ENCODE measurements at places on chromosomes 12 and 14.
A peak's percentile ranks its signal among the peaks of the same experiment; 100 is the strongest.

GRCh38 chr12:118190266-118190665 is 54.3 kb downstream of the PEBP1 start:
- peak; percentile 78 for DNase-seq

DNA sequence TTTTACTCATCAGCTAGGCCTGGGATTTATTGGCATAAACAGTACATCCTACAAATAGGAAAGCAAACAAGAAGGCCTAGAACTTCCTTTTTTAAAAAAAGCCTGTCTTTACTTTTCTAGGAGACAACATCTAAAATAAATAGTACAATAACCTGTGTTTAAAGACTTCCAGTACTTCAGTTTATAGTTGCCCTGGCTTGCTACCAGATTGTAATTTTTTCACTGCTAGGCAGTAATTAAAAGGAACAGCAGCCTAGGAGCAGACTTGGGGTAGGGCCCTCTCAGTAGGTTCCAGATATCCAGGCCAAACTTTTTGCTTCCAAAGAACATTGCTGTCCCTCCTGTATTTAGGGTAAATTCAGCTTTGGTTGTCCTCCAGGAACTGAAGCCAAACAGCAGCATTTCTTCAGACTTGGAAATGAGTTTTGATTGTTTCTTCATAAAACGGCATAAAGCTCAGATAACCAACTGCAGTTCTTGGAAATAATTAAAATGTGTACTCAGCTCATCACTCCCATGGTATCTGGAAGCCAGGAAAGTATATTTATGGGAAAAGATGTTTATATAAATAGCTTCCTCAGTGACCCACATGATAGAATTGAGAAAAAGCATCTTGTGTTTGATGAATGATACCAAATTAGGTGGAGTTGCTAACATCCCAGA is 61.7 kb downstream of the PPP1R36 start:
- DNase-seq: no peak

DNA sequence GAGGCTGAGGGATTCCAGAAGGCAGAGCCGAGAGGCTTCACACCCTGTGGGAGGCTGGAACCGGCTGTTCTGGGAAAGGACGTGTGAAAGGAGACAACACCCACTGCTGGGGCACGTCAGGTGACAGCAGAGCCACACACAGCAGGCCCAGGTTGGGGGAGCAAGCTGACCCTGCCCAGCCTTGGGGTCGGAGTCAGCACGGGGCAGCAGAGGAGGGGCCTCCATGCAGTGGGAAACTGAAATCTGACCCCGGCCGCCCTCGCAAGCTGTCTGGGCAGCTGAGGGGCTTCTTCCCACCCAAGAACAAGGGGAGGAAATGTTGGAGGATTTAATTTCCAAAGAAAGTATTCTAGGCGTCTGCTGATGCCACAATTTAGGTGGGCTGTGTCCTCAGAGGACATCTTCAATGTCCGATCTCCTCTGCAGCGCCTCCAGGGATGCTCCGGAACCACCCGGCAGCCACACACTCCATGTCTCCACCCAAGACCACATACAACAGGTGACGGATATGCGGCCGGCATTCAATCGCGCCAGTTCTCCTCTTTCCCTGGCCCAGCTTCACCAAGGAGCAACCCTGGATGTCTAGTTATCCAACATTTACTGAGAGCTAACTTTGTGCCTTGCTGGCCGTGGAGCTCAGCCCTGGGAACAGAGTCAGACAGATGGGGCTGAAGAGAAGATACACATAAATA is 30.7 kb downstream of the SNRNP35 start:
- DNase-seq: no peak

DNA sequence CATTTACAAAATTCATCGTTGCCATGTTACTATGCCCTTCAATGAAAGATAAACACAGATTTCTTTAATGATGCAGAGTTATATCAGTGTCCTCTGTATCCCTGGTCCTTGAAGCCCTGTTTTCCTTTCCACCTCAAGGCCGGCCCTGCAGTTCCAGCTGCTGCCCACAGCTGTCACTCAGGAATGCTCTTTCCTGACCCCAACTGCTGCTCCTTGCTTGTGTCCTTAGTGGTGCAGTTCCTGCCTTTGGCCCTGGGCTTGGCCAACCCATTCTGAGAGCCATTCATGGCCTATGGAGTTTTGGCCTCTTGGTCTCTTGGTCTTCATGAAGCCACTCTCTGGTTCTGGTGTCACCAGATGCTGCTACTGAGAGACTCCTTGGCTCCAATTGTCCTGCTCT is 93.1 kb downstream of the GAS2L3 start:
- DNase-seq: no peak

- DNase-seq: no peak
Measured at GRCh38 chr12:14514154-14514842, 53.4 kb downstream of the PLBD1 start.

GRCh38 chr12:13571035-13571434 is 374.5 kb downstream of the EMP1 start:
- DNase-seq: no peak

DNA sequence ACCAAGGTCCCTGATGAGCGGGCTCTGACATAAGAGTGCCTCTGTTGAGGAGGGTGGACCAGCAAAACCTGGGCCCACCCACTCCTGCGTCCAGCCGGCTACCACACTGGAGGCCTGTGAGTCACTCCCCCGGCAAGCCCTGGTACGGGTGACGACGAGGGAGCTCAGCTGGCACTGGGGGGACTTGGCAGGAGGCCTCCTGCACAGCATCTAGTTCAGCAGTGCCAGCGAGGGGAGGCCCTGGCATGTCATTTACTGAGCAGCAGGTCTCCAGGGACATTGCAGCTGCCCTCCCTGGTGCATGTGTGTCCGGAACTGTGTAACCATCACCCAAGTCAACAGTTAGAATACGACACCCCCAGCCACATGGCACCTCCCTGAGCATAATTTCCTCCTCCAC is 24.4 kb downstream of the CD9 start:
- DNase-seq: no peak

DNA sequence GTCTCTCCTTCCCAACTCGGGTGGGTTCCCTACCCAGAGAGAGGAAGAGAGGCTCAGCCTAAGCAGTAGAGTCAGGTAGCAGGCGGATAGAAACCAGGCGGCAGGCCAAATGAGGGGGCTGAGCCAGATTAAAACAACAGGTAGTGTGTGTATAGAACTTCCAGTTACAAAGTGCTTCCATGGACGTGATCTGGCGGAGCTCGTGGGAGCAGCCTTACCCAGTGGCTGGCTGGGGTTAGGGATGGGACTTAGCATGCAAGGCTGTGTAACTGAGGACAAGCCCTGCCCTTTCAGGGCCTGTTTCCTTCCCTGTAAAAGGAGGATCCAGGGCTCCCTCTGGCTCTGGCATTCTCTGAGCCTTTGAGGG is 8.3 kb downstream of the KRT80 start:
- no peak for DNase-seq

DNA sequence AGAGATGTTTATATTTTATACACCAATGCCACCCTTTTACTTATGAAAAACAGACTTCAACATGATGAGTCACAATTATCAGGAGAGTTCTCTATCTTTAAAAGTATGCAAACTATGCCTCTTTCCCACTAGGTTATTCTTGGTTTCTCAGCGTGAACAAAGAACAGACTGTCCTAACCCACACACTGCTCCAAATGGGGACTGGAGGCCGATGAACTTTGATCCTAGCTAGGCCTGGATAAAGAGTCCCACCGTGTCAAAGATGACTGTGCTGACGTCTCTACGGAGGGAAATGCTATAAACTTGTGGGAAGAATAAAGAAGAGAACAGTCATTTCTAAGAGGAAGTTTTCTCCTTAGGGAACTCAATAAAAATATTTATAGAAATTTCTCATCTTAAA is 160.1 kb downstream of the EPS8 start:
- peak; percentile 77 for DNase-seq

GRCh38 chr12:16324772-16325171 is 22.7 kb upstream of the MGST1 start:
- DNase-seq: no peak

GRCh38 chr14:39099748-39100147 is 3.3 kb downstream of the SEC23A start:
- DNase-seq: no peak

GRCh38 chr14:104399432-104400155 is 180.0 kb upstream of the C14orf180 start:
- DNase-seq: peak; percentile 58

DNA sequence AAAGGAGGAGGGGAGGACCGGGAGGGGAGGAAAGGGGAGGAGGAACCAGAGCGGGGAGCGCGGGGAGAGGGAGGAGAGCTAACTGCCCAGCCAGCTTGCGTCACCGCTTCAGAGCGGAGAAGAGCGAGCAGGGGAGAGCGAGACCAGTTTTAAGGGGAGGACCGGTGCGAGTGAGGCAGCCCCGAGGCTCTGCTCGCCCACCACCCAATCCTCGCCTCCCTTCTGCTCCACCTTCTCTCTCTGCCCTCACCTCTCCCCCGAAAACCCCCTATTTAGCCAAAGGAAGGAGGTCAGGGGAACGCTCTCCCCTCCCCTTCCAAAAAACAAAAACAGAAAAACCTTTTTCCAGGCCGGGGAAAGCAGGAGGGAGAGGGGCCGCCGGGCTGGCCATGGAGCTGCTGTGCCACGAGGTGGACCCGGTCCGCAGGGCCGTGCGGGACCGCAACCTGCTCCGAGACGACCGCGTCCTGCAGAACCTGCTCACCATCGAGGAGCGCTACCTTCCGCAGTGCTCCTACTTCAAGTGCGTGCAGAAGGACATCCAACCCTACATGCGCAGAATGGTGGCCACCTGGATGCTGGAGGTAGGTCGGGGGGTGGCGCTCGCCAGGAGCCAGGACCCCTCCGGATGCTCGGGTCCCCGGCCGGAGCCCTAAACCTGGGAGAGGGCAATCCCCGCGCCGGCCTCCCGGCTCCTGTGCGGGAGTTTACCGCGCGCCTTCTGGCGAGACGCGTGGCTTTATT is at the start of gene CCND2:
Gene CCND2 (plus strand): TSS at position 111 of the 744 bp plus-strand sequence. CDS start 279 bp downstream, at position 390.
- peak; percentile 95 for DNase-seq

DNA sequence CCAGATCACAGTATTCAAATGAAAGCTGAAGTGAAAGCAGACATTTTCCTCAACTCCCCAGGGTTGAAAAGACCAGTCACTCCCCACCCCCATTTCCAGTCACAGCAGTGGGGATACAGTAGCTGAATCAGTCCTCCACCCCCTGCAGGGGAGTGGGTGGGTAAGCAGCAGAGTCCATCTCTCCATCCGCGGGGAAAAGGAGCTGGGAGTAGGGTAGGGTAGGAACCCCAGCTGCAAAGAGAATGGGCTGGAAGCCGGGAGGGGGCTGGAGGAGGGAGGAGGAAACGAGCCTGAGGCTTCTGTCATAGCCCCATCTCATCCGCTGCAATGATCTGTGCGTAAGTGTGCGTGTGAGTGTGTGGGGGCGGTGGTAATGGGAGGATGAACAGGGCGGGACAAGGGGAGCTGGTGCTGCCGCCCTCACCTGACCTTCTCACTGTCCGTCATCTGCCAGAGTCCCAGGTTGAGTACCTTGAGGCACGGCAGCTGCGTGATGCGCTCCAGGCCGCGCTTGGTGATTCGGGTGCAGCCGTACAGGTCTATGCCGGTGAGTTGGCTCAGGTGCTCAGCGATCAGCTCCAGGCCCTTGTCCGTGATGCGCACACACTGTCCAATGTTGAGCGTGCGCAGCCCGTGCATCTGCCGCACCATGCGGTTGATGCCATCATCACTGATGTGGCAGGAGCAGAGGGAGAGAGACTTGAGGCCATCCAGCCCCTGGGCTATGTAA is 1.8 kb downstream of the FBXL14 start:
- DNase-seq: no peak

DNA sequence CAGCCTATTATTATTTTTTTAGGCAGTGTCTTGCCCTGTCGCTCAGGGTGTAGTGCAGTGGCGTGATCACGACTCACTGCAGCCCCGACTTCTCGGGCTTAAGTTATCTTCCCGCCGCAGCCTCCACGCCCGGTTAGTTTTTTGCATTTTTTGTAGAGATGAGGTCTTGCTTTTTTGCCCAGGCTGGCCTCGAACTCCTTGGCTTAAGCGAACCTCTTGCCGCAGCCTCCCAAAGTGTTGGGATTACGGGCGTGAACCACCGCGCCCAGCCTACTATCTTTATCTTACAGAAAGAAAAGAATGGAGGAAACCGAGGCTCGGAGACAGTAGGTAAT is 507 bp upstream of the PTPN11 start:
- DNase-seq: no peak

- DNase-seq: no peak
Measured at GRCh38 chr12:105672121-105672975, 341.9 kb downstream of the C12orf75 start.

GRCh38 chr14:22981876-22982476 is 375 bp downstream of the AJUBA start:
- DNase-seq: no peak

GRCh38 chr14:25026476-25027137 is 23.3 kb downstream of the STXBP6 start:
- no peak for DNase-seq
